KBM-7 (cell line): ENCODE measurements at places on chromosomes 13 and 19.

- no peak for DNase-seq
Measured at GRCh38 chr13:42729857-42730402, 51.5 kb upstream of the FAM216B start.

GRCh38 chr13:100063333-100063732, 25.6 kb upstream of the PCCA start:
- no peak for DNase-seq

DNA sequence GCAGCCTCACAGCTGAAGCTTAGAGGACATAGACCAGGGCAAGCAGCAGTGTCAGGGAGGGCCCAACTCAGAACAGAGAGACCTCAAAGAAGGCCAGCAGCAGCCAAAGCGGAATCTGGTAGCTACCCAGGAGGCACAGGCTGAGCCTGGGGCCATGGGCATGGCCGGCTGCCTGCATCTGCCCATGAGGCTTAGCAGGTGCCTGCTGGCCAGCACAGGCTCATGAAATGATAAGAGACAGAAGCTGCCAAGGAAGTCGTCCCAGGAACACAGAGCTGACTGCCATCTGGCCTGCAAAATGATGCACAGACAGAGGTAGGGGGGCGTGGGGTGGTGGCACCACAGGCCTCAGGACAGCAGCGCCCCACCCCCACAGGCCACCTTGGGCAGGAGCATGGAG, 29.2 kb downstream of the TUBA3C start:
- DNase-seq, result no peak

DNA sequence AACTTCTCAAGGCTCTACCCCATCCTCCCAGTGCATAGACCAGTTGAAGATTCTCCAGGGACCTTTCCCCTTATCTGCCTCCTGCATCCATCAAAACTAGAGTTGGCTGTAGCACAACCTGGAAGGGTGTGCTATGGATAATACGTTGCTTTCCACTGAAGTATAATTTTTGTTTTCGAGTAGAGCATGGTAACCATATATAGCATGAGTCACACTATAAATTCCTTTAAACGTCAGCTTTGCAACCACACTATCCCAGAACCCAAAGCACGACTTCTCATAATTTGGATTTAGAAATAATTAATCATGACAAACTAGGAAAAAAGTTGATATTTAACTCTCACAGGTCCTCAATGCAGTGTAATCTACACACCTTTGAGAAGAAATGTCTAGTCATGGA, 138.3 kb upstream of the NBEA start:
- DNase-seq, result no peak

- no peak for DNase-seq
Measured at GRCh38 chr13:30963791-30964190, 31.3 kb downstream of the TEX26 start.

DNA sequence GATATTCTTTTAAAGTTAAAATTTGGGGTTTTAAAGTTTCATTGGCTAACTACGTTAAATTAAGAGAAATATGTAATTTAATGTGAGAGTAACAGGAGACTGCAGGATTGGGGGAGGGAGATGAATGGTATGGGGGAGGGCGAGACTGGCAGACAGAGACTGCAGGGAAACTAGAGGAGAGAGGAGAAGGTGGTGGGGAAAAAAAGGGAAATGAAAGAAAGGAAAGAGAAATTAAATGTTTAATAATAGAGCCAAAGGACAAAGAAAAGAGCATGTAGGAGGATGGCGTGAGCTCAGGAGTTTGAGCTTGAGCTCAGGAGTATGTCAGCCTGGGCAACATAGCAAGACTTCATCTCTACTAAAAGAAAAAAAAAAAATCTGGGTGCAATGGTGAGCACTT, 115.9 kb downstream of the RFC3 start:
- DNase-seq, result no peak

DNA sequence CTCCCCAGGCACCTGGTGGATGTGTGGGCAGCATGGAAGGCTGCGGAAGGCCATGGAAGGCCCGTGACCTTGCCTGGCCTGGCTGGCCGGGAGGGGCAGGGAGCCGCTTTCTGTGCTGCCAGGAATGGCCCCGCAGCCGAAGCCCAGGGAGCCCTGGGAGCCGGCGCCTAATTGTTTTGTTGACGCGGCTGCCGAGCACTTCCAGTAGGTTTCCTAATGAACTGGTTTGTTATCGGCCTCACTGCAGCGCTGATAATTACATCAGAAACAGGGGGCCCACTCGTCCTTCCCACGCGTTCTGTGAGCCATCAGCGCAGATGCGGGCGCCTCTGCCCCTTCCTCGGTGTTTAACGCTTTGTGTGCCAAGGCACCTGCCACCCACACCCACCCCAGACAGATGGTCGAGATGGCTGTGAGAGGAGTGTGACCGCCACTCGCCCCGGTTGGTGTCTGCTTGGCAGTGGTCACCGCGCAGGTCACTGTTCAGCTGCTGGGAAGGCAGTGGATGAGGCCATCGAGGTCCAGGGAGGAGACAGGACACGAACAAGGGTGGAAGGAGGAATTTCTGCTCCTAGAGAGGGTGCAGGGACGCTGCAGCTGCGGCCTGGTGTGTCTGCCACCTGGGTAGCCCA, 124.5 kb downstream of the KDM4B start:
- DNase-seq, result no peak

- no peak for DNase-seq
Measured at GRCh38 chr13:34294483-34295129, 476.7 kb downstream of the RFC3 start.

- no peak for DNase-seq
Measured at GRCh38 chr19:37551129-37551993, 43.2 kb downstream of the ZNF571 start.

DNA sequence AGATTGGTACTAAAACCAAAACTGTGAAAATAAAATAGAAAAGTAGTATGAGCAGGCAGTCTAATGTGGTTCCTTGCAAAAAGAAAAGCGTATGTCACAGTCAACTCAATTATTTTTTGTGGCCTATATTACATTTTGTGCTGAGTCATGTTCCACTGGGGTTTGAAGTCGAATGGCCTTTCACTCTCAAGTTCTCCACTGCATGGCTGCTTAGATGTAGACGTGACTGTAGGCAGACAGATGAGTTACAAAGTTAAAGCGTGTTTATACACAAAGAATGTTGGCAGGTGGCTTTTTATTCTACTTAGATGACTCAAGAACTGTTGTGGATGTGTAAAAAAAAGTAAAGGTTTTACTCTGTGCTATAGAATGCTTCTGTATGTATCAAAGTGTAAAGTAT, 133.9 kb downstream of the SLITRK6 start:
- DNase-seq, result no peak

DNA sequence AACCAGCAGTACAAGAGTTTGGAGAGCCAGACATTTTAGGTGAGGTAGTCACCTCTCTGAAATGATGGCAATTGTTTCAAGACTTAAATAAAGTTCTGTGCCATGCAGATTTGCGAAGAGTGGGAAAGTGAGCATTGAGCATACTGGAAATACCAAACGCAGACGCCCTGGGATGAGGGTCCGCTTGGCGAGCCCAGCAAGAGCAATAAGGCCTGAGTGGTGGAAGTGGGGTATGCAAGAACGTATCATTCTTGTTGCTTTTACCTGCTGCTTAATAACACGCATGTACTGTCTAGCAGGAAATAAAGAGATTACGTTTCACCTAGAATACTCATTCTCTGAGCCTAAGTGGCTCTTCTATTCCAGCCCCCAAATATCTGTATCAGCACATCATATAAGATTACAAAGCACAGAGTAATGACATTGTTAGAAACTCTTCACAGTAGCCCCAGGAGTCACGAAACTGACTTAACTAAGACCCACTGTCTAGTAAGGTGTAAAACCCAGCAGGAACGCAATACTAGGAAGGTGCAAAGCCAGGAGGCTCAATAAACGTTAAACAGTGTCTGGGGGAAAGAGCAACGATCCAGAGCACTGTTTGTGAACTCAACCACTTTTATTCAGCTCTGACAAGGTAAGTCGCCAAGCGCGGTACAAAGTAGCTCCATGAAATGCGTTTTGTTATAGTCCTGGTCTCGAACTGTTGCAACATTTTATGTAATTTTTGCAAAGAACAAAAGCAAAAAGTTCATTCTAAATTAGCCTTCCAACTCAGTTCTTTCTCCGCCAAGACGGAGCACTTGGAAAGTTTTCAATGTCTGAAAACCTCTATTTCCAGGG, 1.2 kb downstream of the RCBTB2 start:
- DNase-seq, result no peak

- no peak for DNase-seq
Measured at GRCh38 chr13:25982907-25983306, 68.9 kb downstream of the SHISA2 start.

DNA sequence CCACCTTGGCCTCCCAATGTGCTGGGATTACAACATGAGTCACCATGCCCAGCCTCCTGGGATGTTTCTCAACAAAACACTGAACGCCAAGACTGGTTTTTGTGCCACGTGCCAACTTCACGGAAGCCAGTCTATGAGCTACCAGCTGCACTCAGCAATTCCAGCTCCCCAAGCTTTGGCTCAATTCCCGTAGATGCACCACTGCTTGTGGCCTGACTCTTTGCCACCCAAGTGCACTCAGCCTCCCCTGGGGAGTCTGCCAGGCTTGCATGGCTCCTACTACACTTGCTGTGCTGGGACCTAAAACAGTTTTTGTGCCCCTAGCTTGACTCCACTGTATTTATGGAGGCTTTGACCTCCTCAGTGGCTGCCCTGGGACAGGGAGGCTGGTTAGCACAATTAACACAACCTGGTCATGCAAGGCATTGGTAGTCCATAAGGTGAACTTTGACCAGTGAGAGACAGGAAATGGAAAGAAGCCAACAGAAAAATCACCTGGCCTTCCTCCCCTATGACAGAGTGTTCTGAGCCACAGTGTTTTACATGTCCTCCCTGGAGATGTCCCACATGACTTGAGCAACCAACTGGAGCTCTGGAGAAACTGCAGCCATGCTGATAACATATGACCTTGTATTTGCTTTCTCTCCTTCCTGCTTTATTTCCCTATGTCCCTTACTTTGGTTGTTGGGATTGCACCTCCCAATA, 1173.1 kb downstream of the UQCRFS1 start:
- no peak for DNase-seq

DNA sequence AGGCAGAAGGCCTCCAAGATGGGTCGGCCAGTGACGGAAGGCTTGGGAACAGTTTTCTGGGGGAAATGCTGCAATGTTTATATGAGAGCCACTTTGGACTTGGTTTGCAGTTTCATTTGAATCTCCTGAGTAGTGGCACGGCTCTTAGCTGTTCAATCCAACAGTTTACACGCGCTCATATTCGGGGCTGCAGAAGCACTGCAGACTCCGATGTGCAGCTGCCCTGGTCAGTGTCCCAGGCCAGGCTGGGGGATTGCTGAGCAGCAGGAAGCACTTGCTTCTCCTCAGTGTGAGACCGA, 31.7 kb downstream of the CEBPG start:
- no peak for DNase-seq

GRCh38 chr19:30086916-30087315, 144.9 kb downstream of the URI1 start:
- DNase-seq, result no peak

DNA sequence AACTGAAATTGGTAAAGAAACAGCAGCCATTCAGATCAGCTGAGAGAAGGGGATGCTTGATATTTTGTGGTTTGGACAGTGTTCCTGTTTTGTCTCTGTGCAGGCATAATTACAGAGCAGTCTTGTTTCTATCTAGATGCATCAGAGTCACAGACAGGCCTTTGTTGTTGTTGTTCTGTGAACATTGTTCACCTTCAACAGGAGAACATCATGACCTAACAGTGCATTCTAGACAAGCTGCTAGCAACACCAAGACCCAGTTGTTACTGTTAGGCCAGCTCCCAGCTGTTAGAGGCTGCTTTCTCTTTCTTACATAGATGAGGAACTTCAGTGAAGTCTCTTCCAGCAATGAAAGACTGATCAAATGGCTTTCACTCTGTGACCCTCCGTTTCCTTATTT, 8.5 kb upstream of the LSR start:
- peak; percentile 54 for DNase-seq

DNA sequence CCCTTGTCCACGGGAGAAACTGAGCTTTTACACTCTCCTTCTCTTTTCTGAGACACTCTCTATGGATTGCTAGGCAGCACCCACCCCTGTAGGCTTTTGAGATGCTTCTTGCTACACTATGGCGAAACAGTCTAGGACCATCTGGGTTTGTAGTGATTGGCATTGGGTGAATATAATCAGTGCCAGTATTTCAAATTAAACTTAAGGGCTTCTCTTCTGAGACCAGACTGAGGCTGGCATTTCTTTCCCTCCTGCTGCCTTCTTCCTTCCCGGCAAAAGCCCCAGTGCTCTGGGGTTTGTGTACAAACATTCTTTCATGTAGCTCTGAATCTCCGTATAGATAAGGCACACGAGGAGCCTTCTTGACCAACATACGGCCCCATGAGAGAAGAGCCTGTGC, 276.7 kb downstream of the SLC7A1 start:
- DNase-seq, result no peak

GRCh38 chr19:37997911-37998344, 90.9 kb downstream of the SIPA1L3 start:
- no peak for DNase-seq

DNA sequence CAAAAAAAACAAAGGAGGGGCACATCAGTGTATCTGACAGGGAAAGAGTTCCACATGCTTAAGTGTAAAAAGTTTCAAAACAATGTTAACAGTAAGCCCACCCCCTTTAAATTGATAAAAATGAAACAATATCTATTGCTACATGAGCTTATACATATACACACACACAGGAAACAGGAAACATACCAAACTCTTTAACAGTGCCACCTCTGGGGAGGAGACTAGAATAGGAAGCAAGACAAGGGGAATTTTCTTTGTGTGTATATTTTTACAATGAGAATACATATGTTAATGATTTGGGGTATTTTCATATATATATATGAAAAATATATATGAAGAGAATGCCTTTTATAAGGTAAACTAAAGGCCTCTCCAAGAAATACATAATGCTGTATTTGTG, 44.7 kb downstream of the TPT1 start:
- DNase-seq, result no peak

DNA sequence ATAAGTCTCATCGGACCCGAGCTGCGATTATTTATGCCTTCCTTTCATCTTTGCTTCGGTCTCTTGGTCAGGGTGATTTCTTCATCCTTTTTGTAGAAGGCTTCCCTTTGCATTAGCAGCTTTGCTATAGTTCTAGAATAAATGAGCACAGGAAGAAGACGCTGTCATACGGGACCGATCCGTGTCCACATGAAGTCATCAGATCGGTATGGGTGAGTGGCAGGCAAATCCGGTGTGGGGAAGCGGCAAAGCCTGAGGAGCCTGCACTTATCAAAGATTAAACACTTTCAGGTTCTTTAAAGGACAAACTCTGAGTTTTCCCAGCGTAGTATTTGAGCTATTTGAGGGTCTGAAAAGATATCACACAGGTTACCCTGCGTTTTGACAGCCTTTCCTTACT, 119.3 kb downstream of the IRS2 start:
- no peak for DNase-seq

- DNase-seq, result no peak
Measured at GRCh38 chr19:54475706-54476105, 2.6 kb upstream of the CDC42EP5 start.
